ENCODE measurements at places on chromosomes 5 and 9. TPM values are rescaled to one million over a fixed set of nuclear protein-coding genes. Genes with fewer than 3 reads are reported as not detected.

The PFN3 gene
- total RNA-seq, result not detected

The ZNF354C gene
- total RNA-seq, result 1.7 TPM

The PRLR gene
- 38.6 TPM for total RNA-seq

The PCDHGA10 gene
- 4.7 TPM for total RNA-seq

The GPX8 gene
- total RNA-seq, result 7.1 TPM

The TARS1 gene
- 146 TPM for total RNA-seq

The IFNK gene
- not detected for total RNA-seq

The SLC31A2 gene
- 6.1 TPM for total RNA-seq

DNA sequence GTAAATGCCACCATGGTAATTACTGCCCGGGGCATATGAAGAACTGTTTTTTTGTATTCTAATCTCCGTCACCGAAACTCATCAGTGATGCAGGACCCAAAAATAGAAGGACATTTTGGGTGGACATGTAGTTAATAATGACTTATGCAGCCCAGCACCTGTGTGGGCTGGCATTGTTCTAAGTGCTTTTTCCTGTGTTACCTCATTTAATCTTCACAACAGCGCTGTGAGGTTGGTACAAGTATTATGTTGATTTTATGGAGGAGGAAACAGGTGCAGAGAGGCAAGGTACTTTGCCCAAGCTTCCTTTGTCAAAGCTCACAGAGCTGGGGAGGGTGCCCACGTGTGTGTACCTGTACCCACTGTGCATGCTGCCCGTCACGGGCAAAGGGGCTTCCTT lies 58.4 kb downstream of the DAPK1 start:
- DNase-seq, result no peak

DNA sequence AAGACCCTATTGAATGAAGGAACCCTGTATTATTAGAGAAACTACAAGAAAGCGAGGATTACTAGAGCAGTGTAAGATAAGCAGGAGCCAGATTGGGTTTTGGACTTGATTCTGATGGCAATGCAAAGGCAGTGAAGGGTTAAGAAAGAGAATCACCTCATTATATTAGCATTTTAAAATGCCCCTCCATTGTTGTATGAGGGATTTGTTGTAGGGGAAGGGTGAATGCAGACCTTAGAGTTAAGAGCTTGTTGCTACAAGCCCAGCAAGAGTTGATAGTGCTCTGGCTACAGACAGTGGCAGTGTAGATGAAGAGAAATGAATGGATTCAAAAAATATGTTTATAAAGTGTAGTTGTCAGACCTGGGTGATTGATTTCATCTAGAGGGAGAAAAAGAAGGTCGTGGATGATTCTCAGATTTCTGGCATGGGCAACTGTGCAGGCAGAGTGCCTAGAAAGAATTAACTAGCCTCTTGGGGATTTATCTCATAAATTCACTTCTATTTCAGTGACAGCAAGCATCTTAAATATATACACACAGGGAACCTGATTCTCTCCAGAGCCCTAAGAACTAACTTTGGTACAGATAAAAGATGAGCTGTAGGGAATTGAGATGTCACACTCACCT lies 344.8 kb downstream of the ARRDC3 start:
- DNase-seq, result no peak

- DNase-seq, result no peak
Measured at GRCh38 chr5:51990241-51990640, 607.0 kb downstream of the ISL1 start.

- DNase-seq, result no peak
Measured at GRCh38 chr5:1558944-1559343, 35.2 kb upstream of the LPCAT1 start.

DNA sequence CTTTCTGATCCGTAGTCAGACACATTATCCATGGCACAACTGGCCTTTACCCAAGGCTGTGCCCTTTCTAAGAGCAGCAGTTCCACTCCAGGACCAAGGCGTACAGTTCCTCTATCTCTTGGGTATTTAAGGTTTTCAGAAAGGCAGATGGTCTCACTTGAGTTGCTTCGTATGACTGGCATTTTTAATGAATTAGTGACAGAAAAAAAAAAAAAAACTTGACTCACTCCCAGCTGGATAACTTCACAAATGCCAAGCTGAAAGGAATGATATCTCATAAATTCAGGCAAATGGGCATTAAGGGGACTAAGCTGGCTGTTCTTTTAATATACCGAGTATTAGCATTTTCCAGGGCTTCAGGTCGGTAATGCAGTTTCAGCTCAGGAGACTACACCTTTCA lies 60.7 kb downstream of the SLC24A2 start:
- DNase-seq, result no peak

DNA sequence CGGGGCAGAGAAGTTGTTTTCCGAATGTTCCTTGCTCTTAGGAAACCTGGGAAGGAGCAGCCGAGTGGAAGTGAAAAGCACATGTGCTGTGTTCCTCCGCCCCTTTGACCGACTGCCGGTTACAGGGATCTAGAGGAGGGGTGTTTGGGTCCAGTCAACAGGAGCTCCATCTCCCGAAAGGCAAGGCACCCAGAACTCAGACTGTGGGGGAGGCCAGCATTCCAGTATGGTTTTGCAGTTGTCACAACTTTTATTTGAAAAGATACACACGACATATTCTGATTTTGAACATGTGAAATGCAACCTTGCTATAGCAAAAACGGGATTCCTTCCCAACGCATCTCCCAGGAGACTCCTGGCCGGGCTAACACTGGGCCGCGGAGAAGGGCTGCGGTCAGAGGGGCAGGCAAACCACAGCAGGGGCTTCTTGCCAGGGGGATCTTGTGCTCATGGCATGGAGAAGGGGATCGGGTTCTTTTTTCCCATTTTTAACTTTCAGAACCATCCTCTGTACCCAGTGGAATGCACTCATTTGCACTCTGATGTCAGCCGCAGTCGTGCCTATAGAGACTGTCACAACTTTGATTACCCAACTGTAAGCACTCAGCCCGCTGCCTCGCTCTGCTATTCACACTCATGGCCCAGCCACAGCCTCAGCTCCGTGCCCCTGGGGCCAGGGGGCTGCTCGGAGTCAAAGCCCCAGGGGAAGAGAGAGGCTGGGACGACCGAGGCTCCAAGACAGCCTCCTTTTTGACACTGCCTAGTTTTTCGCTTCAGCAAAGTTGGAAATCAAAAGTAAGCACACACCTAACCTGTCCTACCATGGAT lies 3.9 kb downstream of the QRFP start:
- no peak for DNase-seq

DNA sequence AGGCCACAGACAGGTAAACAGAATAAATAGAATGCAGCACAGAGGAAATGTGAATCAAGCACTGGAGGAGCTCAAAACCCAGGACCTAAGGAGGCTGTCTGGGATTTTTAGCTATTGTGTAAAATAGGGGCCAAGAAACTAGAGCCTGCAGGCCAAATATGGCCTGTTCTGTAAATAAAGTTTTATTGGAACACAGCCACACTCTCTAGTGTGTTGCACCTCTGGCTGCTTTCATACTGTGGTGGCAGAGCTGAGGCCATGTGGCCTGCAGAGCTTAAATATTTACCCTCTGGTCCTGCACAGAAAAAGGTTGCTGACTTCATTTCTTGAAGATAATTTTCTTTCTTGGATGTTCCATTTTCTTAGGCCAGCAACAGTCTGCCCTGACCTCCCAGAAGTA lies 136.4 kb downstream of the WDR41 start:
- no peak for DNase-seq

GRCh38 chr5:170154744-170155143 lies 49.0 kb downstream of the FOXI1 start:
- DNase-seq, result no peak

DNA sequence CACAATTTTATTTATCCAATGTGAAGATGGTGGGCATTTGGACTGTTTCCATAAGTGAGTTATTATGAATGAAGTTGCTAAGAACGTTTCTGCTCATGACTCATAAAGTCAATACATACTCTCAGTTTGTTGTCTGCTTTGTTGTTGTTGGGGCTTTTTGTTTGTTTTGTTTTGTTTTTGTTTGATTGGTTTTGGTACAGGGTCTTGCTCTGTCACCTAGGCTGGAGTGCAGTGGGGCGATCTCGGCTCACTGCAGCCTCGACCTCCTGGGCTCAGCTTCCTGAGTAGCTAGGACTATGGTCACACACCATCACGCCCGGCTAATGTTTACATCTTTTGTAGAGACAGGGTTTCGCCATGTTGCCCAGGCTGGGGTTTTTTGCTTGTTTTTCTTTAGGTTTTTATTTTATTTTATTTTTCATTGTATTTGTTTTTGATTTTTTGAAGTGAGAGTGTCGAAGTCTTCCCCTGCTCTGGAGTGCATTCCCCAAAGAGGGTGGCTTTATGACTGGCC lies 18.0 kb downstream of the TRIM7 start:
- DNase-seq, result no peak

DNA sequence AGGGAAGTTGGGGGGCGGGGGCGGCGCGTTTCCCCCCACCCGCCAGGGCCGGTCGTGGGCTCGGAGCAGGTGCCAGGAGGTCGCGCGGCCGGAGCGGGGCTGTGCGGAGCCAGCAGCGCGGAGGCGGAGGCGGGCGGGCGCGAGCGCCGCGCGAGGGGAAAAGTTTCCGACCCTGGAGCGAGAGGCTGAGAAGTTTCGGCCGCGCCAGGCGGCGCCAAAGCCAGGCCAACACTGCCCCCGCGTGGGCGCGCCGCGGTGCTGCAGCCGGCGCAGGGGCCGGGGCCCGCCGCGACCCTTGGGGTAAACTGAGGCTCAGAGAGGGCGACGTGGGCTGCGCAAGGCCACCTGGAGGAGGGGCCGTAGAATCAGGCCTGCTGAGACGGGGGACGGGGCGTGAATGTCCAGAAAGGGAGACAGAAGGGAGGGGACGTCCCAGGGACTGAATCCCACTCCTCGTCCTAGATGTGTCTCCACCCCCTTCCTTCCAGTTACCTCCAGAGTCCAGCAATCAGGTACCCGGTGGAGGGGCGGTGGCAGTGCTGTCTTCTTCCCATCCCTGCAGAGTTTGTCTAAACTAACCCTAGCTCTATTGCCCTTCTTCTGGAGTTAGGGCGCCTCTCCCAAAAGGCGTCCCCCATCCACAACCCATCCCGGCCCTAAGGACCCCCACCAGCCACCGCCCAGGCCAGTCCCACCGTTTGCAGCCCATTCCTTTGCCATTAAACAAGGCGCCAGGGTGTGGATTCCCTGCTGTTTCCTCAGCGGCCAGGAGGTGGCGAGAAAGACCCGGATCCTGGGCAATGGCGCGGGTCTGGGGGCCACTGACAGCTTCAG lies 10.2 kb downstream of the C9orf50 start:
- peak; percentile 83 for DNase-seq

- DNase-seq, result no peak
Measured at GRCh38 chr5:15844253-15844652, 335.3 kb downstream of the MARCHF11 start.

- no peak for DNase-seq
Measured at GRCh38 chr9:126842977-126843799, 17.3 kb upstream of the ZBTB34 start.

All from colonic mucosa (tissue), 4 donors.